ENCODE measurements at places on chromosomes 6 and 20.

GRCh38 chr20:59731376-59731775 lies 127.0 kb downstream of the PHACTR3 start:
- no peak for DNase-seq

DNA sequence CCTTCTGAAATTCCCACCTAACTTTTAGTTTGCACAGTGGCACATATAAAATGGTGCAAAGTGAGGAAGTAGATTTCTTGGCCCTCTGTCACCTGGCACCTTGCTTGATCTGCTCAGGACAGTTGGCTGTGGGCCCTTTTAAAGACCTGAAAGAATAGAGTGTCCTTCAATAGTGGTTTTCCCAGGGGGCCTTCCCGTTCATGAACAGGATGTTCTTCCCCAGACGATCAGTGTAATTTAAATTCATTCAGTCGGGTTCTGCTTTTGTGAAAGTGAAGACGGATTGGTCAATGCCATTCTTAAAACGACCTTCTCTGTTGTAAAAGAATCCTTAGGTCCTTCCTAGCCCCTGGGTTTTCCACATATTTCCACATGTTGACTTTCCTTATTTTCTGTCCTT lies 178.5 kb downstream of the SASH1 start:
- no peak for DNase-seq

GRCh38 chr20:57040924-57041323 lies 225.5 kb downstream of the BMP7 start:
- DNase-seq, result no peak

GRCh38 chr6:112253841-112254816 lies at the start of gene LAMA4:
TSS of gene LAMA4 (minus strand) at chr6:112254567. CDS start at chr6:112254150, 417 bp downstream.
- no peak for DNase-seq

GRCh38 chr6:104601721-104602120 lies 258.0 kb downstream of the HACE1 start:
- DNase-seq, result no peak

DNA sequence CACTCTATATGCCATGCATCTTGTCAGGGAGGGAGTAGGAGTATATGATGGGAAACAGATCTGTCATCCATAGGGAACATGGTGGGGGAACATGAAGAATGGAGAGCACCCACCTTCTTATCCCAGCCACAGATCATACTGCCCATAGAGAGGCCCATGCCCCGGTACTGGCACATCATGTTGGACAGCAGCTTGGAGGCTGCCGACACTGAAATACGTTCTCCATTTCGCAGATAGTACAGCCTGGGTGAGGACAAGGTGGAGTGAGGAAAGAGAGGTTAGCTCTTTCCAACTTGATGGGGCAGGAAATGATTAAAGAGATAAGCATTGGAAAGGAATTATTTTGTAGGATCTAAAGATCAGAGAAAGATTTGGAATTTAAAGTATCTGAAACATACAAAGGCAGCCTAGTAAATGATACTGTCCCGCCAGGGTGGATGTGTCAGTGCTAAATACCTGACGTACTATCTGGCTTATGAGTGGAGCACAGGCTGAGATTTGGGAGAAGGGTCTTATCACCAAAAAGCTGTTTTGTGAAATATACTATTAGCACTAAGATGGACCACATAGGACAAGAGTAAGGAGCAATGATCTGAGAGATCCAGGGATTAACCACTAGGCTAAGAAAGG lies 1.7 kb downstream of the PSMB8 start:
- no peak for DNase-seq

GRCh38 chr20:63829603-63829944 lies 1.5 kb downstream of the ZBTB46 start:
- DNase-seq, result no peak

GRCh38 chr6:158769771-158770432 lies 49.3 kb downstream of the EZR start:
- DNase-seq, result no peak

GRCh38 chr6:88575536-88575935 lies 387.9 kb downstream of the RNGTT start:
- no peak for DNase-seq

GRCh38 chr20:5674176-5674660 lies 76.0 kb upstream of the SHLD1 start:
- DNase-seq, result no peak

DNA sequence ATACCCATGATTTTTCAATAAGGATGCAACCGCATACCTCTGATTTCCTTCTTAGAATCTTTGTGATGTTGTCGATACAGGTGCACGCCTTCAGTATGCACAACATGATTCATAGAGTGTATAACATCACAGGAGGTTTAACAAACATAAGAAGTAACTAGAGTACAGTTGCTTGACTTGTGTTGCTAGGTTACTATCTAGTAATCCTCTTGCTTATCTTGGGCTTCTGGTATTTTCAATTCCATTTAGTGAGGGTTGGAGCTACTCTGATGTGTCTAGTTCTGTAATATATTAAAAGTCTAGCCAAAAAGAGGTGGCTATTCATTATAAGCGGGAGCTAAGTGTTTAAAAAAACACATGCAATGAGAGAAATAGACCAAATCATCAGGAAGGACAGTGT lies 85.5 kb upstream of the TENT5A start:
- DNase-seq, result no peak

DNA sequence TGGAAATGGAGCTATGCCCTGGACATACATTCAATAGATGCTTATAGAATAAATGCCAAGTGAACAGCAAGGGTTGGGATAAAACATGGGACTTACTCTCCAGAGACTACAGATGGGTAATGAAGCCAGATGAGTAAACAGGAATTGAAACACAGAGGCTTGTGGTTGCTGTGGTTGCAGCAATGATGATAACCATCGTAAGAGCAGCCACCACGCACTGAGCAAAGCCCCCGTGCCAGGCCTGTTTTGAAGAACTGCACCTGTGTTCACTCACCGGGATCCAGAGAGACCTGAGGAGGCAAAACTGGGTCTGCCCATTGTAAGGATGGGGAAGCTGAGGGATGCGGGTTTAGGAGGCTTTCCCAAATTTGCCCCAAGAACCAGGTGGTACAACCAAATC lies 431.1 kb upstream of the CDH4 start:
- no peak for DNase-seq

DNA sequence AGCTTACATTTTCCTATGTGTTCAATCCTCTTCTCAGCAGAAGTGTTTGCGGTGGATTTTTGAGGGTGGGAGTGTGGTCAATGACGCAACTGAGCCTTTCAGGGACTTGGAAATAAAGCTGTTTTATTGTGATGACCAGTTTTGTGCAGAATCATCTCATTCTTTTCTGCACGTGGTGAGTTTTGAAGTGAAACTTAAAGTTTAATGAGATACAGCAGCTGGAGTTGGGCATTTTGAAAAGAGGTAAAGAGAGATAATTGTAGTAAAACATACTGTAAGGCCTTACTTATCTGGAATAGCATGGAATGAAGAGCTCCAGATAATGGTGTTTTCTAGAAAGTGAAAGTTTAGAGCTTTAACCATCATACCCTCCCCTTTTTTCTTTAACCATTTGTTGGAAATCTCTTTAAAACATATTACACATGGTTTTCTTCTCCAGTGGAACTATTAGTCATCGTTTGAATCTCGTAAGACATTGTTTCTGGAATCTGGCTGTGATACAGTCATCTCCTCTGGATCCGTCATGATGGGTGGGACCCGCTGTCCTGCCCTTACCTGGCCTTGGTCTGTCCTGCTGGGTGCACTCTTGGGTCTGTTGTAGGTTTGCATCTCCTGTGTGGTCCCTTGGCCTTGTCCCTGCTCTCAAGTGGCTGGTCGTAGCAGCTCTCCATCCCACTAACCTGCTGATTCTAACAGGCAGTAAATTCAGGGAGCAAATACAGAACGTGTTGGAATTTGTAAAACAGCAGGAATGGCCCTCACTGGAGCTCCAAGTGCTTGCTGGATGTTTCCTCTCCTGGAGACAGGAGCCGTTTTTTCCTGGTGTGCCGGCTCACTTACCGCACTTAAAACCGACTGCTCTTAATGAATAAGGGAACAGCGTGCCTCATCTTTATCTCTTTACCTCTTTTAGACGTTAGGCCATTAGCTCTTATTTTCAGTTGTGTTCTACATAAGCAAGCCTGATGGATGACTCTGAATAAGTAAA lies 29.8 kb downstream of the UST start:
- no peak for DNase-seq

DNA sequence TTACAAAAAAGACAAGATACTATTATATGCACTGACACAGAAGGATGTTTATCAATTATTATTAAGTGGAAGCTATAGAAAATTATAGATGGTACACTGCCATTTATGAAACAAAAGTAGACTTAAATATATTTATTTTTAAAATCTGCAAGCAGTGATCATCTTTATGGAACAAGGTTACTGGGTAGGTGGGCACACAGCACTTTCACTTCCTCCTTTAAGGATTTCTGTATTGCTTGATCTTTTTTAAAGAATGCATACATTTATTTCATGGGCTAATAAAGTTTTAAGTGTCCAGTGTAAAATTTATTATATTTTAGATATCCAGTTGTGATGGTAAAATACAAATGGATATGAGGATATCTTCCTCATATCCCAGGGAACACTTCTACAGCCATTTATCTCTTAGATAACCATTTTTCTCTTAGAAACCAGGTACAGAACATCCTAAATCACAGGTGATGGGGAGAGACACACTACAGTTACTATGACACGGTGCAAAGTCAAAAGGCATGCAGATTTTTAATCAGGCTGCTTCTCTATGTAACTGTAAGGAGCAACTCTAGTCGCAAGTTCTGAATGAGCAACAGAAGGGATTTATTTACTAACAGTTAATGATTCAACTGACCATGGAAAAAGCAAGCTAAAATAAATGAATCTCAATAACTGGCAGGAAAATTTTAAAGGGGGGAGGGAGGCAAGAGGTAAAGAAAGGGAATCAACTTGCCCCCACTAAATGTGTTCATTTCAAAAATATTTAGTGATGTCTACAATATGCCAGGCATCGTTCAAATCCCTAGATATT lies 2.2 kb downstream of the FBXL4 start:
- no peak for DNase-seq

DNA sequence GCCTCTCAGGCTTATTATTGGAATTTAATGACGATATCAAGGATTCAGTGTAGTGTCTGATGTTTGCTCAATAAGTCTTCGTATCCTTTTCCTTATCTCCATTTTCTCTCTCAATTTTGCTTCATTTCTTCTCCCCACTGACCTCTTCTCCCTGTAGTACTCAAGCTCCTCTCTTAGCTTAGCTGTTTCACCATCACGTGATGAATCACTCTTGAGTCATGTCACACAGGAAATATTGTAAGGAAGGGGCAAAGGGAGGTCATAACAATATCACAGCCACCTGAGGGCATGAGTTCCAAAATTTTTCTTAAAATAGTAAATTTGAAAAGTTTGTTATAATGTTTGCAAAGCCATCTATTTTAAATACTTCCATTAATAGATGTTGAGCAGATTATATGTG lies 392.2 kb upstream of the MARCKS start:
- no peak for DNase-seq

GRCh38 chr20:36611625-36612024 lies 6.0 kb downstream of the RAB5IF start:
- no peak for DNase-seq

DNA sequence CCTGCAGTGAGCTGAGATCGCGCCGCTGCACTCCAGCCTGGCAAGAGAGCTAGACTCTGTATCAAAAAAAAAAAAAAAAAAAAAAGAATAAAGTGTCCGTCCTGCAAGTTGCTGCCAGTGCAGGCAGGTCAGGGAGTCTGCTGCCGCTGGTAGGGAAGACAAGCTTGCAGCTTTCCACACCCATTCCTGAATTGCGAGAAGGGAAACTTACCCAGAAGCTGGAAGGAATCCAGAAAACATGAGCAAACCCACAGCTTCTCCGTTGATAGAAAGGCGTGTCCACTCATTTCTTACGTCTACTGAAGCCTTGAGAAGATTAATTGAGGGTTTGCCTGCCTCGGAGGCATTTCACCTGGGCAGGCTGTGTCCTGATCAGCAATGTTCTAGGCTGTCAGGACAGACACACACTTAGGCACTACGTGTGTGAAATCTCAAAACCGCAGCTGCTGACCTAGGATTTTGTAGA lies 61.6 kb upstream of the DSP start:
- DNase-seq, result no peak

GRCh38 chr6:27800731-27801373 lies 111.3 kb downstream of the OR2B2 start:
- DNase-seq, result no peak

DNA sequence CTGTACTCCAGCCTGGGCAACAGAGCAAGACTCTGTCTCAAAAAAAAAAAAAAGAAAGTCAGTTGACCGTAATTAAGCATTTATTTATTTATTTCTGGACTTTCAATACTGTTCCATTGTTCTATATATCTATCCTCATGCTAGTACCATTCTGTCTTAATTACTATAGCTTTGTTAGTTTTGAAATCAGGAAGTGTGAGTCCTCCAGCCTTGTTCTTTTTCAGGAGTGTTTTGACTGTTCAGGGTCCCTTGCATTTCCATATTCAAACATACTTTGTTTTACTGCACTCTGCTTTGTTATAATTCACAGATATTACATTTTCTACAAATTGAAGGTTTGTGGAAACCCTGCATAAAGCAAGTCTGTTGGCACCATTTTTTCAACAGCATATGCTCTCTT lies 36.7 kb upstream of the ASXL1 start:
- DNase-seq, result no peak

- no peak for DNase-seq
Measured at GRCh38 chr20:3755269-3755668, 12.3 kb downstream of the ADISSP start.

- no peak for DNase-seq
Measured at GRCh38 chr6:118324116-118324515, 224.0 kb upstream of the PLN start.

DNA sequence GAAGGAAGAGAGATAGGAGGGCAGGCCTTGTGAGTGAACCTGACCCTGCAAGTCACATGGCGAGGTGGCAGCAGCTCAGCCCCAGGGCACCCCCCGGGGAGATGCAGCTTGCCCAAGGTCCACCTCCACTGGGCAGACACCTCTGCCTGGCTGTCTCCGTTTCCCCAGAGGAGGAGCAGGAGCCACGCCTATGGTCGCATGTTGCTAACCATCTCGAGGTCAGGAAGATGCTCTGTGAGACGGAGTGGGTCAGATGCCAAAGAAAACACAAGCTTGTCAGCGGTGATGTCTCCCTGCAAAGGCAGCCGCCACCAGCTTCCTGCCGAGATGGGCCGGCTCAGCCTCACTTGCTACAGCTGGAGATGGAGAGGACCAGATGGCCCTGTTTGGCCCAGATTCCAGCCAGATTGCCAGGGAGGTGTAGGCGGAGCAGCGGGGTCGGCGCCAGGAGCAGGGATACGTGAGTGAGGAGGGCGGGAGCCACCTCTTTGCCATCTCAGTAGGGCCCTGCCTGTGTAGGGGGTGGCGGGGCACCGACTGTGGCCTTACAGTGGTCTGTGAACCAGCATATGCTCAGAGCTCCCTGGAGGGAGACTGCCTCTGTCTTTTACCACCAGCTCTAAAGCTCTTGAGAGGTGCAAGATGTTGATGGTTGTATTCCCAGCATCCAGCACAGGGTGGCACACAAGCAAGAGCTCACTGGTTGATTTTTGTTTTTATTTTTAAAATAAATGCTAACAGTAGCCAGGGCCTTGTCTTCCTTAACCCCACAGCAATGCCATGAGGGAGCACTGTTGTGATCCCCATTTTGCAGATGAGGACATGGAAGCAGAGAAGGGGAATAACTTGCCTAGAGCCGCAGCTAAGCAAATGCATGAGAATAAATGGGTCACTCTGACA lies 42.9 kb upstream of the FAM83D start:
- no peak for DNase-seq

GRCh38 chr6:150177952-150178520 lies 35.2 kb downstream of the PPP1R14C start:
- no peak for DNase-seq

- DNase-seq, result no peak
Measured at GRCh38 chr6:137894779-137895385, 27.8 kb downstream of the TNFAIP3 start.

GRCh38 chr20:56316051-56316450 lies 42.7 kb upstream of the FAM210B start:
- no peak for DNase-seq

Data from stimulated activated CD4-positive, alpha-beta T cell treated with anti-CD3 and anti-CD28 coated beads, TNF-alpha, amount 100 ng/mL, for 1 hour (primary cell).